Stimulated activated CD8-positive, alpha-beta memory T cell treated with anti-CD3 and anti-CD28 coated beads, Interleukin-12 subunit alpha, Interleukin-12 subunit beta, amount 100 ng/mL, for 4 hours (primary cell): ENCODE measurements at places on chromosomes 1 and 21.

- DNase-seq, result no peak
These were observed 7.0 kb upstream of the CDCP2 start for GRCh38 chr1:54159733-54160316.

DNA sequence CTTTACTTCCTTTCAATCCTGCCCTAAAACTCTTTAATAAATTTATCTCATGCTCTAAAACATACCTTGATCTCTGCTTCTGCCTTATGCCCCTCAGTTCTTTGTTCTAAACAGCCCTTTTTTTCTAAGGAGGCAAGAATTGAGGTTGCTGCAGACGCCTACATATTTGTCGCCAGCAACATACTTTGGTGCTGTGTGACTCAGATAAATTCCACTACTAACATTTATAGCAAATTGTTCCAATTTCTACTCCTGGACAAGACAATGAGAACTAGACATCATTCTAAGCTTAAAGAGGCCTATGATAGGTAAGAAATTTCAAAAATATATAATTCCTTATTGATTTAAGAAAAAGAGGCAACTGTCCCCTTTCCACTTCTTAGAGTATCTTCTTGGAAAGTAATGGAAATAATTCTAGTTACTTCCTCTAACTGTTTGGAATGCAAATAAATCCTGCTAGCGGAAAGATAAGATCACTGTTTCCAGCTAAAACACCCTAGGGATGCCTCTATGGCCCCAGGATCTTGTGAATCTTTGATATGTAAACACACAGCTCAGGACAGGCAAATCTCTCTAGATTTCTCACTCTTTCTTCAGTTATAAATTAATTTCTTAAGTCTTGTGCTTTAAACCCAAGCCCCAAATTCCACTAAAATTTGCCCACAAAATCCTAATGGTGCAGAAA is 869.1 kb downstream of the KCNT2 start:
- DNase-seq, result no peak

- DNase-seq, result no peak
These were observed 54.9 kb downstream of the KCNK1 start for GRCh38 chr1:233668725-233669294.

- DNase-seq, result no peak
These were observed 19.7 kb upstream of the DIPK1A start for GRCh38 chr1:92980732-92981647.

DNA sequence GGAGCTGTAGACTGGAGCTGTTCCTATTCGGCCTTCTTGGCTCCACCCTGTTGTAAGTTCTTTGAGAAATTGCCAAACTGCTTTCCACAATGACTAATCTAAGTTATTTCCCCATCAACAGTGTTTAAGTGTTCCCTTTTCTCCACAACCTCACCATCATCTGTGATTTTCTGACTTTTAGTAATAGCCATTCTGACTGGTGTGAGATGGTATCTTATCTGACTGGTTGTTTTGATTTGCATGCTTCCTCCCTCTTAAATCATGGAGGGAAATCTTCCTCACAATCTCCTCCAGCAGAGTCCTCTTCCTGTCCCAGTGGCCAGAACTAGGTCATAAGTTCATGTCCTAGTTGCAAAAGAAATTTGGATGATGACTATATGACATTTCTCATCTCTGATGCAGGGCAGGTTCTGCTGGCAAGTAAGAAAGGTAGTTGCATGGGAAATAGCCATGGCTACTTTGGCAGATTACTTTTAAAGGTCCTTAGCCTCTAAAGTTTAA is 294.0 kb downstream of the LRRC40 start:
- DNase-seq, result no peak

- no peak for DNase-seq
These were observed 3.8 kb upstream of the NFYC start for GRCh38 chr1:40687661-40688060.

GRCh38 chr1:79737193-79737592 is 730.7 kb upstream of the ADGRL4 start:
- DNase-seq, result no peak
